Heart right ventricle (tissue), 16 donors: ENCODE measurements at places on chromosomes 3 and 15. TPM values are rescaled to one million over a fixed set of nuclear protein-coding genes. Genes with fewer than 3 reads are reported as not detected.

DNA sequence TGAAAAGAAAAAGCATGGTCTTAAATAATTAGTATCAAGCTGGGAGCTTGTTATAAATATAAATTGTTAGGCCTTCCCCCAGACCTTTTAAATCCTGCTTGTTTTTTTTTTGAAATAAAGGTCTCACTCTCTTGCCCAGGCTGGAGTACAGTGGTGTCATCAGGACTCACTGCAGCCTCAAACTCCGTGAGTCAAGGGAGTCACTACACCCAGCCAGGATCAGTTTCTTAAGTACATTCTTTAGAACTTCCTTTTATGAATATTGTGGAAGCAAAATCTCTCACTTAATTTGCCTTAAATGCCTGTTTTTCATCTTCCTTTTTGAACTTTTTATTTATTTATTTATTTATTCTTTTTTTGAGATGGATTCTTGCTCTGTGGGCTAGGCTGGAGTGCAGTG lies 20.8 kb upstream of the DENND4A start:
- H3K4me1 ChIP-seq, result no peaks in the 10 kb centered on the region
- no peak overlapping the region for H3K27ac ChIP-seq
- H3K36me3 ChIP-seq, result no peaks in the 10 kb centered on the region
- H3K4me3 ChIP-seq, result no peak overlapping the region

DNA sequence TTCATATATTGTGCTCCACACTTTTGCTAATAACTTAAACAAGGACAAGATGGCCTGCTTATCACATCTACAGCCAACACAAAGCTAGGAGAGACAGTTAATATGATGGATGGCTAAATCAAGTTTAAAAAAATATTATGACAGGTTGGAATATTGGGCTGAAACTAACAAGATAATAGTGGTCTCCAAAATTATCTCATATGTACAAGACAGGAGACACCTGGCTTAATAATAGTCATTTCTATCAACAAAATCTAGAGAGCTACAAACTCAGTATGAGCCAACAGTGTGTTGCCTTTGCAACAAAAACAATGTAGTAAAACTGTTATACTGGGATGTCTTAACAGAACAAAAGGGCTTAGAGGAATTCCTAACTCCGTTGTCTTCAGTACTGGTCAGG lies 317.1 kb upstream of the COL8A1 start:
- H3K36me3 ChIP-seq, result no peaks in the 10 kb centered on the region
- H3K4me1 ChIP-seq, result no peaks in the 10 kb centered on the region
- H3K27me3 ChIP-seq, result no peaks in the 10 kb centered on the region

Gene PIGBOS1
- total RNA-seq, result 7.6 TPM

Gene TRH
- total RNA-seq, result not detected

- no peak overlapping the region for H3K27ac ChIP-seq
- H3K36me3 ChIP-seq, result peaks cover 19% of the 10 kb centered on the region
- H3K4me3 ChIP-seq, result no peak overlapping the region
- peaks cover 17% of the 10 kb centered on the region for H3K4me1 ChIP-seq
Observed at GRCh38 chr15:40782609-40783227, 12.9 kb downstream of the C15orf62 start.

GRCh38 chr3:46935168-46935858 lies 41.2 kb downstream of the CCDC12 start:
- peak; percentile 89 for DNase-seq
- no peak overlapping the region for H3K4me3 ChIP-seq
- peaks cover 85% of the 10 kb centered on the region for H3K4me1 ChIP-seq
- no peaks in the 10 kb centered on the region for H3K27me3 ChIP-seq
- peak overlapping the region; percentile 87 for H3K27ac ChIP-seq
- peaks cover 42% of the 10 kb centered on the region for H3K36me3 ChIP-seq

DNA sequence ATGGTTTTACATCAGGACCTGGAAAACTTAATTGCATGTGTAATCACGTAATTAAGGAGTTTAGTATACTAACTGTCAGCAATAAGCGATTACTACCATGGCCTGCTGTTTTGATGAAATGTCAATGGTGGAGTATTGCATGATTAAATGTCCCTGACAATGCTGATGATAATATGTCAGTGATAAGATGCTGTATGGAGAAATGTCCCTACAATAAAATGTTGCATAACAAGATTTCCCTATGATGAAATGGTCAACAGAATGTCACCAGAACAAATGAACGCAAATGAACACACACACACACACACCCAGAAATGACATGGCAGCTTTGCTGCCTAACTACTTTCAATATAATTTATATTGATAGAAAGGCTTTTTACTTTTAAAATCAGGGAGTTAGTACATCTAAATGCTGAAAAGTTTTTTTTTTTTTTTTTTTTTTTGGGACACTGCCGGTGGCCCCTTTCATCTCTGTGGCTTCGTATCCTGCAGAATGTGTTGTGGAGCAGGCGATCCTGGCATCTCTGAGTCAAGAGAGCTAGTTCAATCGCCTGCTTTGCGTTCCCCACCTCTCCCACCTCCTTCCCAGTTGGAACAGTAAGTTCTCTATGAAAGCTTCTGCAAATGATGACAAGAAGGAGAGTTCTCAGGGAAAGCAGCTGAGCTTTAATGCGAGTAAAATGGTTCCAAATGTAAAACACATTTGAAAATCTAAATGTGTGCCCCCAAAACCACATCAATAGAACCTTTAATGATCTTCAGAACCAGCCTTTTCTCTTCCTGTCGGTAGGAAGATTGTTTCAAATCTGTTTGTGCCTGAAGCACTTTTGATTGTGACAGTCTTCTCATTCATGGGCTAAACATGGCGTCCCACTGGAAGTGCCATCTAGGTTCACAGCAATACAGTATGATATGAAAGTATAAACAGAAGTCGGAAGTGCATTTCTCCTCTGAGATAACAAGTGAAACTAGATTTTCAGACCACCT lies 170.1 kb upstream of the GBE1 start:
- no peak overlapping the region for H3K4me3 ChIP-seq
- no peaks in the 10 kb centered on the region for H3K36me3 ChIP-seq
- no peak for DNase-seq
- no peaks in the 10 kb centered on the region for H3K4me1 ChIP-seq

DNA sequence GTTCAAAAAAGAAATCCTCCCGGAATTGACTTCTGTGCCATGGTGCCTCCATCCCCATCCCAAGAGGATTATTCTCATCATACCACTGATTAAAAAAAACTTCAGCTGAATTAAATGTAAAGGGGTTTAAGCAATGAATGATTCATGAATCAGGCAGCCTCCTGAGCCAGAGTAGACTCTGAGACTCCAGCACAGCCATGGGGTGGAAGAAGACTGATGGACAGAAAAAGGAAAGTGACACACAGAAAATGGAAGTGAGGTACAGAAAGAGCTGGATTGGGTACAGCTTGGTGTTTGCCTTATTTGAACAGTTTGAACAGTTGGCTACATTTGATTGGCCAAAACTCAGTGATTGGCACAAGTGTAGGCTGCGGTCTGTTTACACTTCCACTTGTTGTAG lies 224.8 kb upstream of the ATP10A start:
- H3K4me1 ChIP-seq, result no peaks in the 10 kb centered on the region
- H3K27ac ChIP-seq, result no peak overlapping the region
- H3K36me3 ChIP-seq, result no peaks in the 10 kb centered on the region

Gene SNURF
- total RNA-seq, result 25.9 TPM

Gene COL6A5
- total RNA-seq, result not detected

Gene TOMM70
- 66.4 TPM for total RNA-seq

DNA sequence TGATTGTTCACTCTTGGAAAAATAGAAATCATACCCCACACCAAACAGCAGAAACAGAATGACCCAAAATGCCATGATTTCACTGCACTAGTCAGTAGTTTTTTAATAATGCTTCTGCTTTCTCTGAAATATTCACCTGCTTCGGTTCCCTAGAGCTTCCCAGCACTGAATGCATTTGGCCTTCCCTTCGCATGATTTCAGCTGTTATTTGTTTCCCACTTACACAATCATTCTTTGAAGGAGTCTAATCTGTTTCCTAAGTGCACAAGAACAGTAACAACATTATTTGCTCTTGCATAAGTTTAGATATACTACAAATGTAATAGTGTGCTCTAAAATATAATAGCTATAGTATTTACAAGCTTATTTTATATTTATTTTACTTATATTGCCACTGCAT lies 178.7 kb downstream of the STAC start:
- no peaks in the 10 kb centered on the region for H3K27me3 ChIP-seq
- H3K4me3 ChIP-seq, result no peak overlapping the region
- no peak overlapping the region for H3K27ac ChIP-seq
- no peaks in the 10 kb centered on the region for H3K36me3 ChIP-seq
- H3K4me1 ChIP-seq, result no peaks in the 10 kb centered on the region
- DNase-seq, result no peak

- no peak for DNase-seq
- H3K4me1 ChIP-seq, result peaks cover 7% of the 10 kb centered on the region
- H3K27ac ChIP-seq, result no peak overlapping the region
- H3K27me3 ChIP-seq, result no peaks in the 10 kb centered on the region
Observed at GRCh38 chr15:74209560-74209958, 7.0 kb upstream of the STRA6 start.
